Aortic smooth muscle cell (primary cell): ENCODE measurements at places on chromosomes 5 and 9. TPM values are rescaled to one million over a fixed set of nuclear protein-coding genes. Genes with fewer than 3 reads are reported as not detected.

Gene ETF1
- total RNA-seq: 99.9 and 119 TPM in 2 replicates

Gene IL3
- total RNA-seq: not detected in 2 replicates

Gene DDX4
- total RNA-seq: not detected in 2 replicates

Gene HRCT1
- 1.3 and 2.2 TPM in 2 replicates for total RNA-seq

Gene PRLR
- total RNA-seq: under 0.01 and 0.26 TPM in 2 replicates

Gene SLC1A3
- 0.13 and 0.19 TPM in 2 replicates for total RNA-seq

Gene PCSK1
- total RNA-seq: 0.81 and 2.2 TPM in 2 replicates

Gene VDAC1
- total RNA-seq: 270 and 293 TPM in 2 replicates

Gene GABRA1
- total RNA-seq: under 0.01 TPM in 2 replicates

Gene SLC4A9
- not detected in 2 replicates for total RNA-seq

Gene PCDHGB5
- 21.0 and 29.1 TPM in 2 replicates for total RNA-seq

Gene IL5
- not detected in 2 replicates for total RNA-seq

Gene PCDHGB6
- total RNA-seq: 3.3 and 4.7 TPM in 2 replicates

Gene PFN3
- not detected in 2 replicates for total RNA-seq

Gene PCDHGA9
- 2.9 and 5.7 TPM in 2 replicates for total RNA-seq

Gene C5orf47
- not detected in 2 replicates for total RNA-seq

Gene OSMR
- 46.1 and 56.5 TPM in 2 replicates for total RNA-seq

Gene PTRH1
- 33.9 and 36.9 TPM in 2 replicates for total RNA-seq

Gene EEIG1
- 13.5 and 18.7 TPM in 2 replicates for total RNA-seq

Gene GDNF
- total RNA-seq: not detected in 2 replicates

Gene INSL4
- total RNA-seq: under 0.01 TPM in 1 of 2 replicates, not detected in the other

Gene CYLC2
- total RNA-seq: not detected in 2 replicates

Gene PCDHB13
- total RNA-seq: 0.81 and 1.1 TPM in 2 replicates

Gene PAEP
- total RNA-seq: not detected in 2 replicates

Gene SLC34A3
- total RNA-seq: 0.06 and 0.13 TPM in 2 replicates

Gene AGXT2
- not detected in 2 replicates for total RNA-seq

Gene GAPT
- not detected in 2 replicates for total RNA-seq

Gene CSF2
- total RNA-seq: not detected in 2 replicates

Gene SMC2
- 96.1 and 123 TPM in 2 replicates for total RNA-seq

Gene GGTA1
- total RNA-seq: 1.3 and 2.8 TPM in 2 replicates

Gene ADAM19
- total RNA-seq: 6.5 and 6.8 TPM in 2 replicates

Gene EIF4EBP3
- total RNA-seq: 1.2 and 1.8 TPM in 2 replicates

Gene LNPEP
- 39.4 and 41.1 TPM in 2 replicates for total RNA-seq

Gene GABRG2
- total RNA-seq: not detected in 2 replicates
